D721Med (cell line): ENCODE measurements at places on chromosomes 5 and 9.

GRCh38 chr5:176884571-176884890 lies 14.6 kb downstream of the HK3 start:
- DNase-seq = no peak

GRCh38 chr9:132562306-132562573 lies 20.2 kb upstream of the BARHL1 start:
- DNase-seq = no peak

GRCh38 chr5:178478370-178478769 lies 111.8 kb downstream of the COL23A1 start:
- DNase-seq = no peak

GRCh38 chr5:135660826-135661575 lies 82.2 kb upstream of the CXCL14 start:
- DNase-seq = no peak

DNA sequence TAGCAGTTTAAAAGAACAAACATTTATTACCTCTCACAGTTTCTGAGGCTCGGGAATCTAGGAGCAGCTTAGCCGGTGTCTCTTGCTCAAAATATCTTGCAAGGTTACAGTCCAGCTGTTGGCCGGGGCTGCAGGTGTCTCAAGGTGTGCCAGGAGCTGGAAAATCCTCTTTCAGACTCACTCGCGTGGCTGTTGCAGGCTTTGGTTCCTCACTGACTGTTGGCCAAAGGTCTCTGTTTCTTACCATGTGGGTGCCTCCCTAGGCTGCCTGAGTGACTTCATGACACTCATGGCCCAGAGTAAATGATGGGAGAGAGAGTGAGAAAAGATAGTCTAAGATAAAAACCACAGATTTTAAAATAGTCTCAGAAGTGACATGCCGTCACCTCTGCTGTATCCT lies 43.8 kb downstream of the AOPEP start:
- no peak for DNase-seq
